ENCODE measurements at places on chromosomes 2 and 18.

DNA sequence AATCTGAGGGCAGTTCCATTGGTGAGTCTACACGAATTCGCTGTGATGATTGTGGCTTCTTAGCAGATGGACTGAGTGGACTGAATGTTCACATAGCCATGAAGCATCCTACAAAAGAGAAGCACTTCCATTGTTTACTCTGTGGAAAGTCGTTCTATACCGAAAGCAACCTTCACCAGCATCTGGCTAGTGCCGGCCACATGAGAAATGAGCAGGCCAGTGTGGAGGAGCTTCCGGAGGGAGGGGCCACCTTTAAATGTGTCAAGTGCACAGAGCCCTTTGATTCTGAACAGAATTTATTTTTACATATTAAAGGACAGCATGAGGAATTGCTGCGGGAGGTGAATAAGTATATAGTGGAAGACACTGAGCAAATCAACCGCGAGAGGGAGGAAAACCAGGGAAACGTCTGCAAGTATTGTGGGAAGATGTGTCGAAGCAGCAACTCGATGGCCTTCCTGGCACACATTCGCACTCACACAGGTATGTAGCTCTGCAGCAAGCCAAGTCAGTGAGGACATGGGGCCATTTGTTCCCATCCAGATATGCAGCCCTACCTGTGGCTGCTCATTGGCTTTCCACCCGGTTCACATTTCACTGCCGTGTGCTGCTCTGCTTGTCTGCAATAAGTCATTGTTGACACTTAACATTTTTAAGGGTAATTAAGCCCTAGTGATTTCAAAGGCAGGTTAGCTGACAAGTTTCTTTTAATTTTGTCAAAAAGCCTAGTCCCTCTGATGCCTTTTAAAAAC lies 37.7 kb downstream of the ZNF407 start:
- no peak for DNase-seq

- no peak for DNase-seq
These were observed 186.9 kb upstream of the SALL3 start for GRCh38 chr18:78792736-78793135.

- DNase-seq: no peak
These were observed 25.4 kb downstream of the NPAS2 start for GRCh38 chr2:100845141-100845991.

GRCh38 chr18:3405713-3406112 lies 44.3 kb upstream of the TGIF1 start:
- peak; percentile 65 for DNase-seq

- no peak for DNase-seq
These were observed 73.0 kb upstream of the EPB41L5 start for GRCh38 chr2:119939915-119940314.

- no peak for DNase-seq
These were observed 213.8 kb downstream of the HRH4 start for GRCh38 chr18:24674200-24674599.

DNA sequence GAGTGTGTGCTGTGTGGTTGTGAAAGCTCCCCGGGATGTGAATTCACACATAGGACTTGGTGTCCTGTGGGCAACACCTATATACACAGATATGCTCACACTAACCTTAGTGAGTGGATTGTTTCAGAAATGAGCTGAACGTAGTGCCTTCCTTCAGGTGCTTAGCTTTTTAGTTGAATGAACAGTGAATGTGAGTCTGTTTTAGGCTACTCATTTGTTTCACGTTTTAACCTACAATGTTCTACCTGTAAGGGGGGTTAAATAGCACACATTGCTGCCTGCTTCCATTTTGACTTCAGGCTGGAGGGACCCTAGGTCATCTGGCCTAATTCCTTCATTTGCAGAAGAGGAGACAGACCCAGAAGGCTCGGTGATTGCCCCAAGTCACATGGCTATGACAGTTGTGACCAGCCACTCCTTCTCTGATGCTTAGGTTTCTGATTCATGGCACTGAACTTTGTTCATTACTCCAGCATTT lies 1.0 kb downstream of the PLEK start:
- peak; percentile 26 for DNase-seq

GRCh38 chr2:162731917-162732804 lies 106.4 kb downstream of the KCNH7 start:
- no peak for DNase-seq

Data from KBM-7 (cell line).